ENCODE measurements at places on chromosomes 2 and 18.

GRCh38 chr2:141438536-141438935 lies 692.3 kb downstream of the LRP1B start:
- DNase-seq, result no peak

GRCh38 chr2:120229341-120229740 lies 6.1 kb upstream of the TMEM185B start:
- DNase-seq, result no peak

DNA sequence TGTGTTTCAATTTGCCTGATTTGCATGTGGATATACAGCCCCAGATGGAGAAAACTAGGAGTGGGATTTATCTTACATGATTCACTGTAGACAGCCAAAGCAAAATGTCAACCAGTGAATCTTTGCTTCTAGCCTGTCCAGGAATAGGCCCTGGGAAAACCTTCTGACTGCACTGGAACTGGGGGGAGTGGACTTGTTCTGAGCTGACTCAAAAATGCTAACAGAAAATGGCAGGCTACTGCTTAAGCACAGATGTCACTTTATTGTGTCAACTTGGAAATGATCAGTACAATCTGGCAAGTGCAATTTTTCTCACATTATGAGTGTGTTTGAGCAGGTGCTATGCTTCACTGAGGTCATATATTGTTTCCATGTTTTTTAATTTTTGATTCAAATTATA lies 593.7 kb downstream of the NRXN1 start:
- DNase-seq, result no peak

DNA sequence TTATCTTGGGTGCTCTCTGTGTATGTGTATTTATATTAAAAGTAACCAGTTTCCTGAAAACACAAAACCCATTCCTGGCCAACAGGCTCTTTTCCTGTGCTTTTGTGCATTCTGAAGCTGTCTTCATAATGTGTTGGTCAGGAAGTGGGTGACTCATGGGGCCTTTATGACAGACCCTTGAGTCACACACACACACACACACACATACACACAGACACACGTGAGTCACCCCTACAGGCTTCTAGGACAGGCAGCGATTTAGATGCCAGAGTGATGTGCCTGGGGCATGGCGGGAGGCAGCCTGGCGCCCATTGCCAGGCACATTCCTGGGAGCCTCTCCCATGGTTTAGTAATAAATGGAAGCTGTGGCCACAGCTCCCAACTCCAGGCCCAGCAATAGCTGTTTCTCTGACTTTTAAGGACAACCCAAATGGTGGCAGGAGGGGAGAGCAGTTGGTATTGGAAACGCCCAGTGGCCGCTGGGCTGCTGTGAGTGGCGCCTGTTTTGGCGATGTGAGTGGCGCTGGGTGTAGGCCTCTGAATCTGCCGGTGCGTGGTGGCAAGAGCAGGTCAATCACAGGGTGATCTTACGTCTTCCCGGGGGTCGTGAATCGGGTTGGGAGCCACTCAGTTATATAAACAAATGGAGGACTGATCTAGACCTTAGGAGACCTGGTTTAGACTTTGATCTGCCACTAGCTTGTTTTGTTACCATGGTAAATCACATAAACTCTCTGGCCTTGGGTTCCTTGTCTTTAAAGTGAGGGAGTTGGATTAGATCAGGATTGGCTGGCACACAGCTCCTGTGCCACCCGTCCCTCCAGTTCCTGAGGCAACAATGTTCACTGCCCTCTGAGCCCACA lies 150.7 kb upstream of the DLX2 start:
- no peak for DNase-seq

GRCh38 chr2:16184945-16185660 lies 244.8 kb downstream of the MYCN start:
- no peak for DNase-seq

DNA sequence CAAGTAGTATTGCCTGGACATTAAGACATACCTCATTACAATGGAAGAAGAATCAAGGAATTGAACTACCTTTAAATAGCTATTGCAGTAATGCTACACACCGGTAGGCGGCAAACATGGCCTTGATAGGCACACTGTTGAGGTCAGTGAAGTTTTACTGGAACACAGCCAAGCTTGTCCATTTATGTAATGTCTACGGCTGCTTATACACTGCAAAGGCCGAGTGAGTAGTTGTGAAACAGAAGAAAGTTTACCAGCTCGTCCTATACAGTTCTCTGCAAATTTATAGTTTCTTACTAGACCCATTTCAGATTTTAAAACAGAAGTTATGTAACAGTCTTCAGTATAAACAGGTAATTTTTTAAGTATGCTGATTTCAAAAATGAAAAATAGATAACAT lies 38.8 kb downstream of the PPP4R1 start:
- no peak for DNase-seq

GRCh38 chr2:129813404-129813803 lies 166.1 kb upstream of the RAB6C start:
- DNase-seq, result no peak

DNA sequence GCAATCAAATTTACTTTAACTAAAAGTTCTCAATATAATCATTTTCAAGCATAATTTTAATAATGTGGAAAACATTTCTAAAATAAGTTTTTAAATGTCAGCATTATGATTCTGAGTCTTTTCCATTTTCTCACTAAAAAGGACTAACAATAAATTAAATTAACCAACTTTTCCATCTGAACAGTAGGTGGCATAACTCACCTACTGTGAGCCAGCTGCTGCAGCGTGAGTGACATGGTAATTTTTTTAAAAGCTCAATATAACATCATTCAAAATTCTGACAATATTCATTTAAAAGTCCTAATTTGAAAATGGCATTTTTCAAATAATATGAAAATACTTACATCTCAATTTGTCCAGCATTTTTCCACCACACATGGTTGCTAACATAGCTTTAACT lies 66.5 kb downstream of the DTNB start:
- no peak for DNase-seq

DNA sequence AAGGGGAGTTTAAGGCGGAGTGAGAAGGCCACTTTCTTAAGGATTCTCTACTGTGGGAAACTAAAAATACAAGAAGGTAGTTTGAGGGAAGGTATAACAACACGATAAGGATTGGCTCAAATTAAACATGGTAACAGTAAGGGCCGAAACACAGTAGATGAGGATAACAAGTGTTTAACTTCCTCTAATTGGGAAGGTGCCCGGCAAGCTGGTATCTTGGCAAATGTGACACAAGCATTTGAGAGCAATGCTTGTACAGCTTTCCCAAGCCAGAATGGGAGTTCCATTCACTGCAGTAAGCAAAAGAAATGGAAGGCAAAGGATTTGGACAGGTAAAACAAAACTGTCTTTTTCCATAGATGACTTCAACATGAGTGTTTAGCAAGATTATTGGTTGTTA lies 19.8 kb downstream of the USP40 start:
- DNase-seq, result no peak

GRCh38 chr18:22466608-22467395 lies 49.1 kb upstream of the CTAGE1 start:
- no peak for DNase-seq

DNA sequence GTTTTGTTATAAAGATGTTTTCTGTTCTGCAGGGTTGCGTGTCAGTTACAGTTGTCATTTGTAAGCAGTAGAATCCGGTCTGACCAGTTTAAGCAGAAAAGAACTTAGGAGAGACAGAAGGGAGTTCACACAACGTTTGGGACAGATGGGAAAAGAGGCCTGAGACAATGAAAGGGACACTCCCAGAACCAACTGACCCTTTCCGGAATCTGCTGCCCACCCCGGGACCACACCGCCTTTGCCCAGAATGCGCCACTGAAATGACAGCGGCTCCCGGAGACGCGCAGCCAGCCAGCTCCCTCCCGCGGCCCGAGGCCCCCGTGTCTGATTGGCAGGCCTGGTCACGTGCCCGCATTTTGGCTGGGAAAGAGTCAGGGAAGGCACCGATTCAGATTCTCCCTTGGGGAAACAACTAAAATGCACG lies 244.6 kb downstream of the BCL2 start:
- peak; percentile 28 for DNase-seq

DNA sequence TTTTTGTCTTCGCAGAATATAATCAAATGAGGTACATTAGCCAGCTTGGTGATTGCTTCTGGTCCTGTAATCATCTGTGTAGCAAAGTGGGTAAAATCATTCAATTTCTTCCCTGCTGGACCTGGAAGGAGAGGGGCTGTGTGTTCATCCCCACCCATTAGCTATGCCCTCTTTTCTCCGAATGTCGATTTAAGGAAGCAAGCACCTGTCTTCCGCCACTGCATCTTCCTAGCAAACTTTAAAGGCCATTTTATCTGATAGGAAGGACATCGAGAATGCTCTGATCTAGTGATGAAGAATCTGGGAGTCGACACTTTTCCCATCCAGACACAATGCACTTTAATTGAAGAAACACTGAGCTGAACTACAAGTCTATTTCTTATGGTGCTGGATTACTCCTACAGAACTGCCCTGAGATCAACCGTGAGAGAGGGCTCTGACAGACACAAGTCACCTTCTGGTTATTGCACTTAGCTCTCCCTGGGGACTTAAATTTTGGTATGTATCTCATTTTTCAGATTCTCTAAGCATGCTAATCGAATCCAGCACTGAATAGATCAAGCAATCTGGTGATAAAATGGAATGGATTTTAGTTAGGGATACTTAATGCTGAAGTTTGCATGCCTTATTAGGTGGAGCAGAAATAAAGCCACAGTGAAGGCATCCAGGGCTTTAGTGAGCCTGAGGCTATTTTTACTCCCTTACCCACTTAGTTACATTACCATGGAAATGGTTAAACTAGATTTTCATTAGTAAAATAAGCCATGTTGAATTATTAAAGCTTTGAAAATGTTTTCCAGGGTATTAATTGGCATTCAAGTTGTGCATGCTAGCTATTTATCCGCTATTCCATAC lies 1.3 kb downstream of the NYAP2 start:
- no peak for DNase-seq

GRCh38 chr2:43541165-43541564 lies 54.7 kb downstream of the THADA start:
- DNase-seq, result no peak

DNA sequence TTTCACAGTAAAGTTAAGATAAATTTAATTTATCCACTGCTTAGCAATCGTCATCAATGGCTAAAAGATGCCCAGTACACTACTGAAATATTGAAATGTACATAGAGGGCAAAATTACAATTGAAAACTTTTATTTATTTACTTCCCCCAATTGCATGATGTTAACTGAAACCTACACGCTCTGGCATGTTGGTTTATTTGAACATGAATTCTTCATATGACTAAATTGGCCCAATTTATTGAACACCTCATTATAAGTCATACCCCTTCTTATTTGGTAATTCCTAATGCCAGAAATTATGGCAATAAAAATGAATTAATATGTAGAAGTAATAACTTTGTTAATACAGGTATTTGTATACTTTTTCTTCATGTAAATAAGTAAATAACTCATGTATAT lies 183.0 kb upstream of the ZC3H15 start:
- DNase-seq, result no peak

DNA sequence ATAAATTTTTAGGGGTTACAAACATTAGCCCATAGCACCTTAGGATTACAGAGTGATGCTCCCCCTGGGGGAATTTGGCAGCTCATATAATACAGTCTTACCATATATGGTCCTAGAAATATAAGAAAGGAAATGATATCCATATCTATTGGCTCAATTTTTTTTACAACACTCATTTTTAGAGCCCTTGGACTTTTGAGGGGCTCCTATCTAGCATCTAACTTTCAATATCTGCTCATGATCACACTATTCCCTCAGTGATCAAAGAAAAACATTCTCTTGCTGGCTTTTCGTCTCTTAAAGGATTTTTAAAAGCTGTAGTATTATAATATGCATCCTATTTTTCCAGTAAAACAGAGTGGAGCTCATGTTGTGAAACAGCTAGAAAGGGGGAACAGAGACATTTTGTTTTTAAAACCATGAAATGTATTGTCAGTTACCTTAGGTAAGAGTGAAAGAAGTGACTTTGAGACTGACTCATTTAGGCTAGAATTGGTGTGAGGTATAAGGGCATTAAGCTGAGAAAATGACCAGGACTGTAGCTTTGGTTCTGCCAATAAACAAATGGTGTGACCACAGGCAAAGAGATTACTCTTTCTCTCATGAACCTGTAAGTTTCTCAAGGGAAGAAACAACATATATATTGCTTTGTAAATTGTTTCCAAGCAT lies 65.8 kb downstream of the ALPK2 start:
- no peak for DNase-seq

DNA sequence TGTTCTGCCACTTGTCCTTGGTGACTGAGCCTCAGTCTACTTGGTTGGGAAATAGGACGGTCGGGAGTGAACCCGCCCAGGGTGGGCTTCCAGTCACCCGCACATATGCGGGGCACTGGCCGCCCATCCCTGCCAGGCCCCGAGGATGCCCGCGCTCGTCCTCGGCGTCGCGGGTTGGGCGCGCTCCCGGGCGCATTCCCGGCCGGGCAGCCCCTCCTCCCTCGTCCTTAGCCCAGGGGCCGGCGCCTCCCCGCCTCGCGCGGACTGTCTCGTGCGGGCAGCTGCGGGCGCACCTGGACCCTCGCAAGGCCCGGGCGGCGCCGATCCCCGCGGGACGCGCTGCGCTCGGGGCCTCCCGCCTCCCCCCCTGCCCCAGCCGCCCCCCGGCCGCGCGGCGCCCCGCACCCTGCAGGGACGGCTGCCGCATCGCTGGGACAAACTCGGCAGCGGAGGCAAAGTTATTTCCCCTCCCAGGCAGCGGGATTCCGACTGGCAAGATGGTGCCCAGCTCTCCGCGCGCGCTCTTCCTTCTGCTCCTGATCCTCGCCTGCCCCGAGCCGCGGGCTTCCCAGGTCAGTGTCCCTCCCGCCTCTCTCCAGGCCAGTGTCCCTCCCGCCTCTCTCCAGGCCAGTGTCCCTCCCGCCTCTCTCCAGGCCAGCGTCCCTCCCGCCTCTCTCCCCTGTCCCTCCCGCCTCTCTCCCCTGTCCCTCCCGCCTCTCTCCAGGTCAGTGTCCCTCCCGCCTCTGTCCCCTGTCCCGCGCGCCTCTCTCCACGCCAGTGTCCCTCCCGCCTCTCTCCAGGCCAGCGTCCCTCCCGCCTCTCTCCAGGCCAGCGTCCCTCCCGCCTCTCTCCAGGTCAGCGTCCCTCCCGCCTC lies at the start of gene FBLN7:
TSS of gene FBLN7 (plus strand) at position 227 of the 874 bp plus-strand sequence. CDS start at position 498, 271 bp downstream.
- no peak for DNase-seq

GRCh38 chr18:47331641-47332040 lies 80.2 kb upstream of the SKOR2 start:
- no peak for DNase-seq

DNA sequence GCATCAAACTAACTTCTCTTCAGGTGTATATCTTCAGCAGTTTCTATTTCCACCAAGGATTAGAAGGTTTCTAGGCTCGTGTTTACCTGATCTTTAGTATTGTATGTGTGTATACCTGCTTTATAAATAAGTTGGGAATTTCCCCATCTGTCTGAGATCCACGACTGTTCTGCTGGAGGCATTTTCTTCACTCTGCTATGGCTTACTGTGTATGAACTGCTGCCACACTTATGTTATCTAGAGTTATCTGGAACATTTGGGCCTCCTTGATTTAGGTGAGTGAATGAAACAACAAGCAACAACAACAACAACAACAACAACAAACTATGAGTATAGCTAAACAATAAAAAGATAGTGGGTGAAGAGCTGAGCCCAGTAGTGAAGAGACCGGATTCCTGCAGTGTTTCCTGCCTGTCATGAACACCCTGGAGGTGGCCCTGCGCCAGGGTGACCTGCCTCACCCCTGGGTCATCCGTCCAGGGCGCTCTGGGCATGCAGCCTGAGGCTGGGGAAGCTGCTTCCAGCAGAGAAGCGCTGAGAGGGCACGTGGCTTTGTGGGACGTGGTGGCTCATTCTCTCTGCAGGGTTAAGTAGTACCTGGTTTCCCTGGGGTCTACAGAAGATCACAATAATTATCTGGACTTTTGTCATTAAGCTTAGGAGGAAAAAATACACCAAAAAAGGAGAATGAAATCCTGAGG lies 56.1 kb upstream of the GATA6 start:
- DNase-seq, result no peak

Measured in GM19239 (cell line).